Natural killer cell treated with Interleukin-12 subunit alpha and Interleukin-12 subunit beta and Interleukin-15 and Interleukin-18, amount 100 ng/mL, for 72 hours (primary cell): ENCODE measurements at places on chromosomes 12 and 14. TPM values are rescaled to one million over a fixed set of nuclear protein-coding genes. Genes with fewer than 3 reads are reported as not detected.
A peak's percentile ranks its signal among the peaks of the same experiment; 100 is the strongest.

Gene LRFN5
- not detected for total RNA-seq

DNA sequence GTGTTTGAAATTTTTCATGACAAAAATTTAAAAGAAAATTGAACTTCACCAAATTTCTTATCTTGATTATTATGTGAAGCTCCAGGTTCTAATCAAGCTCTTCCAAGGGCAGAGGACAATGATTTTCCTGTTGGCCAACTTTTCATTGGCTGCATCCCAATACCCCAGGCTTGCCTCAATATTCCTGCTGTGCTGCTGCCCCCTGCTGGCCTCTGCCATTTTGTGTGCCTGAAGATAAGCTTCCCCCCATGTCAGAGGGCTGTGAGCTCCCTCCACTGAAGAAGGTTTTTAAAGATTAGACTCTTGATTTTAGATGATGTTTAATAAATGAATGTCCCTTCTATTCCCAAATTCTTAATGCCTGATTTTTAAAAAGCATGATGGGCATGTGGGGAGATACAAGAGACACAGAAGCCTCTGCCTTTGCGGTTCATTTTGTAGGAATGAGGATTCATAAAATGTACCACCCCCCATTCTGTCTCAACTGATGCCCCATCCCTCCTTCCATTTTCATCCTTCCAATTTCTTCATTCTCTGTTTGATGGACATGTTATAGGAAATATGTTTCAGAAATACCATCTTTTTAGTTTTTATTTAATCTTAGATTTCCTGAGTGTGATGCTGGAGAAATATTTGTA lies 76.7 kb upstream of the RGS6 start:
- H3K36me3 ChIP-seq, result no peaks in the 10 kb centered on the region
- peaks cover 44% of the 10 kb centered on the region for H3K27me3 ChIP-seq
- H3K27ac ChIP-seq, result no peak overlapping the region
- no peak for DNase-seq
- no peak overlapping the region for H3K4me3 ChIP-seq

- H3K27ac ChIP-seq, result no peak overlapping the region
- no peak overlapping the region for H3K4me3 ChIP-seq
- H3K27me3 ChIP-seq, result peaks cover 25% of the 10 kb centered on the region
- H3K4me1 ChIP-seq, result no peaks in the 10 kb centered on the region
- H3K36me3 ChIP-seq, result peaks cover 13% of the 10 kb centered on the region
Measured at GRCh38 chr12:51746416-51746815, 102.1 kb downstream of the FIGNL2 start.

GRCh38 chr12:110762891-110763290 lies 20.2 kb upstream of the PPP1CC start:
- H3K4me1 ChIP-seq, result peaks cover 6% of the 10 kb centered on the region
- H3K27me3 ChIP-seq, result peaks cover 3% of the 10 kb centered on the region
- no peak overlapping the region for H3K4me3 ChIP-seq
- no peak overlapping the region for H3K27ac ChIP-seq

Gene OASL
- total RNA-seq, result 10.8 TPM

Gene GSG1
- not detected for total RNA-seq

DNA sequence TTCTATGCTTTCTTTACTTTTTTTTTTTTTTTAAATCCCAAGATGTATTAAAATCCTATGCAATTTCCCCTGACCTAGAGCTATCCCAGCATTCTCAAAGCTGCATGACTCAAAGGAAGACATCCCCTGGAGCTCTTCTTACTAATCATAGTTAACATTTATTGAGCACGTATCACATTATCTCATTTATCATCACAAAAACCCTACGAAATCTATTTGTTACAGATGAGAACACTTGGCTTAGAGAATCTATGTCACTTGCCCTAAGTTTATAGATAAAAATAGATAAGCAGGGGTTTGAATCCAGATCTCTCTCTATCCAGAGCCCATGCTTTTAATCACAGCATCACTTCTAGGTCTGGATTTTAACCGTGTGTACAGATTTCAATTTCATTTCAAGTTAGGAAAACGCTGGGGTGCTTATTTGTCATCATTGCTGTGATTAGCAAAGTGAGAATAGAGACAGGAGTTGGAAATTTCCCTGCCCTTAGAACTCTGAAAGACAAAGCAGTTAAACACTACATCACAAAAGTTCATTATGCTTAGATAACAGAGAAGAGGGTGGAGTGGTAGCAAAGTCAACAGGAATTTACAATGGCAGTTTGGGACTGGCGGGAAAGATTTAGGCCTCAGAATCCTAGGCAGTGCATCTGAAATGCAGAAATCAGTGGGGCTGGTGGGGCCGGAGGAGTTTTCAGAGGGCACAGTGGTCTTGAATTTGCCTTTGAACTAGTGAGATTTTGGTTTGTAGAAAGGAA lies 177.7 kb upstream of the FRMD6 start:
- DNase-seq, result no peak
- peaks cover 27% of the 10 kb centered on the region for H3K27me3 ChIP-seq
- H3K36me3 ChIP-seq, result no peaks in the 10 kb centered on the region
- H3K4me1 ChIP-seq, result no peaks in the 10 kb centered on the region
- no peak overlapping the region for H3K4me3 ChIP-seq
- no peak overlapping the region for H3K27ac ChIP-seq

Gene RASSF9
- not detected for total RNA-seq

Gene VRTN
- not detected for total RNA-seq

- H3K36me3 ChIP-seq, result peaks cover 12% of the 10 kb centered on the region
- no peak overlapping the region for H3K4me3 ChIP-seq
- no peak for DNase-seq
- H3K4me1 ChIP-seq, result peaks cover 54% of the 10 kb centered on the region
Measured at GRCh38 chr12:94242901-94243300, 94.5 kb downstream of the PLXNC1 start.

DNA sequence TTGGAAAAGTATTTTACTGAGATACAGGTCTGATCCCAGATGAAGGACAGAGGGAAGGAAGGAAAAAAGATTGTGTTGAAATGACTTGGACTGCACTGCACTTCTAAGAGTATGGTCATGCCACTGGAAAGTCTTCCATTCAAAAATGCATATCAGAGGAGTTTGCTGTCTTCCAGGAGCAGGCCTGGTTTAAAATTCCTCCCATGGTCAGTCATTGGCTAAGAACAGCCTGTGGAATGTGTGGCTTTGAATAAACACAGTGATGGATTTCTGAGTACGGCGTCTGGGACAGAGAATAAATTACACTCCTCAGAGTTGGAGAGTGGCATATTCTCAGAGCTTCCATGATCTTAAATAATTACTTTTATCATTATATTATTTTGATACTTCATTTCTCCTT lies 245.8 kb upstream of the PDZRN4 start:
- H3K27me3 ChIP-seq, result no peaks in the 10 kb centered on the region
- DNase-seq, result no peak
- H3K4me3 ChIP-seq, result no peak overlapping the region
- H3K27ac ChIP-seq, result no peak overlapping the region
- no peaks in the 10 kb centered on the region for H3K36me3 ChIP-seq

GRCh38 chr12:27709932-27710591 lies 570 bp upstream of the MRPS35 start:
- peak overlapping the region; percentile 98 for H3K4me3 ChIP-seq
- peak overlapping the region; percentile 94 for H3K27ac ChIP-seq
- peaks cover 5% of the 10 kb centered on the region for H3K36me3 ChIP-seq
- DNase-seq, result no peak

- H3K4me3 ChIP-seq, result no peak overlapping the region
- DNase-seq, result no peak
- H3K36me3 ChIP-seq, result no peaks in the 10 kb centered on the region
Measured at GRCh38 chr14:87869619-87870583, 123.1 kb downstream of the GALC start.

Gene INTS13
- total RNA-seq, result 36.7 TPM

GRCh38 chr14:59428581-59429012 lies 36.6 kb downstream of the GPR135 start:
- H3K36me3 ChIP-seq, result no peaks in the 10 kb centered on the region
- no peak overlapping the region for H3K4me3 ChIP-seq
- peaks cover 10% of the 10 kb centered on the region for H3K27me3 ChIP-seq

Gene GYS2
- not detected for total RNA-seq

DNA sequence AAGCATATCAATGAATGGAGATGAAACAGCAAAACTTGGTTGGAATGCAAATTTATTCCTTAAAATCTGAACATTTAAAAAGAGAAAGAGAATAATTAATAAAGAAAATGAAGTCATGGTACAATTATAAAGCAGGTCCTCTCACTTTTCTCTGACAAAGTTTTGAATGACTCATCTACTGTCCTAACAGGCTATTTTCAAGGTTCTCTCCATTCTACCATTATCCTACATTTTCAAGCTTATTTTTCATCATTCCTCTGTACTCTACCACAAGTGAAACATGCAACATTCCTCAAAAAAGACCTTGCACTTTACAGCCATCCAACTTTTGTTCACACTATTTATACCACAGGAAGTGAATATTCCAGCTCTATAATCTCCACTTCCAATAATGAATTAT lies 36.9 kb upstream of the AP4S1 start:
- H3K36me3 ChIP-seq, result no peaks in the 10 kb centered on the region
- H3K4me1 ChIP-seq, result peaks cover 23% of the 10 kb centered on the region
- no peak overlapping the region for H3K4me3 ChIP-seq
- H3K27ac ChIP-seq, result no peak overlapping the region
- H3K27me3 ChIP-seq, result no peaks in the 10 kb centered on the region
- no peak for DNase-seq

Gene OAS1
- total RNA-seq, result 4.7 TPM

- H3K27me3 ChIP-seq, result no peaks in the 10 kb centered on the region
- peak; percentile 73 for DNase-seq
- H3K4me3 ChIP-seq, result peak overlapping the region; percentile 71
Measured at GRCh38 chr12:122161682-122162081, 12.3 kb downstream of the IL31 start.

- DNase-seq, result no peak
- H3K27me3 ChIP-seq, result no peaks in the 10 kb centered on the region
- no peak overlapping the region for H3K27ac ChIP-seq
- H3K36me3 ChIP-seq, result peaks cover 5% of the 10 kb centered on the region
Measured at GRCh38 chr14:84144166-84144565, 1385.8 kb upstream of the FLRT2 start.

Gene PRKD1
- total RNA-seq, result not detected

Gene ALX1
- total RNA-seq, result not detected

- H3K4me1 ChIP-seq, result peaks cover 36% of the 10 kb centered on the region
- H3K36me3 ChIP-seq, result peaks cover 21% of the 10 kb centered on the region
- H3K27me3 ChIP-seq, result no peaks in the 10 kb centered on the region
Measured at GRCh38 chr12:120199025-120199424, 1.9 kb downstream of the RPLP0 start.

DNA sequence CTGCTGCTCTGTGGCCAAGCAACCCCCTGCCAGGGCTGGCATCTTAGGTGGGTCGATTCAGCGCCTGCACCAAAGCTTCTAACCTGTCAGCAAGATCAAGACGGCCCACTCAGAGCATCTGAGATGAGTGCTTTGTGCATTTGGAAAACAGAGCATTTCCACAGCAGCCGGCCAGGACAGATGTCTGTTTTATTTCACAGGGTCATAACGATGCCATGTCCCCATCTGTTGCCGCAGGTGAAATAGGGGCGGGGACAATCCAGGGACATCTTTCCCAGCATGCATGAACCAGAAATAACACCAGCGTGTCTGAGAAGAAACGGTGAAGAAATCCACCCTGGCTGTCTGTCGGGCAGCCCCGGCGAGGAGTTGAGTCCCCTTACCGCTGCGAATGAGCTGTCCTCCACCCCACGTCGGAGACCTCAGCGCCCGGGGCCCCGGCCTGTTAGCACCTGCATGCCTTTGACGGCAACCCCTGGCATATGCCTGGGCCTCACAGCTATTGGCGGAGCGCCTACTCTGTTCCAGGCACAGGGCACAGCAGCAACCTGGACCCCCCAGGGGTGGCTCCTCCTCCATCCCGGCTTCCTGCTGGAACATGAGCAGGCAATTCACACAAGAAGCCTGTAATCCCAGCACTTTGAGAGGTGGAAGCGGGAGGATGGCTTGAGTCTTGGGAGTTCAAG lies 30.6 kb upstream of the ULK1 start:
- no peak for DNase-seq
- H3K4me1 ChIP-seq, result peaks cover 9% of the 10 kb centered on the region
- H3K27ac ChIP-seq, result no peak overlapping the region
- H3K36me3 ChIP-seq, result no peaks in the 10 kb centered on the region
- H3K4me3 ChIP-seq, result no peak overlapping the region
- no peaks in the 10 kb centered on the region for H3K27me3 ChIP-seq

GRCh38 chr14:54893151-54893760 lies 9.4 kb downstream of the GCH1 start:
- H3K4me3 ChIP-seq, result peak overlapping the region; percentile 16
- H3K27me3 ChIP-seq, result no peaks in the 10 kb centered on the region
- no peak for DNase-seq

GRCh38 chr14:84323978-84324377 lies 1206.0 kb upstream of the FLRT2 start:
- peaks cover 2% of the 10 kb centered on the region for H3K36me3 ChIP-seq
- H3K27me3 ChIP-seq, result no peaks in the 10 kb centered on the region
- H3K27ac ChIP-seq, result no peak overlapping the region
- H3K4me1 ChIP-seq, result no peaks in the 10 kb centered on the region
- DNase-seq, result no peak

- peaks cover 36% of the 10 kb centered on the region for H3K27me3 ChIP-seq
- H3K36me3 ChIP-seq, result no peaks in the 10 kb centered on the region
- no peak overlapping the region for H3K4me3 ChIP-seq
- no peak overlapping the region for H3K27ac ChIP-seq
- no peak for DNase-seq
Measured at GRCh38 chr12:100716945-100717732, 77.4 kb upstream of the ANO4 start.

DNA sequence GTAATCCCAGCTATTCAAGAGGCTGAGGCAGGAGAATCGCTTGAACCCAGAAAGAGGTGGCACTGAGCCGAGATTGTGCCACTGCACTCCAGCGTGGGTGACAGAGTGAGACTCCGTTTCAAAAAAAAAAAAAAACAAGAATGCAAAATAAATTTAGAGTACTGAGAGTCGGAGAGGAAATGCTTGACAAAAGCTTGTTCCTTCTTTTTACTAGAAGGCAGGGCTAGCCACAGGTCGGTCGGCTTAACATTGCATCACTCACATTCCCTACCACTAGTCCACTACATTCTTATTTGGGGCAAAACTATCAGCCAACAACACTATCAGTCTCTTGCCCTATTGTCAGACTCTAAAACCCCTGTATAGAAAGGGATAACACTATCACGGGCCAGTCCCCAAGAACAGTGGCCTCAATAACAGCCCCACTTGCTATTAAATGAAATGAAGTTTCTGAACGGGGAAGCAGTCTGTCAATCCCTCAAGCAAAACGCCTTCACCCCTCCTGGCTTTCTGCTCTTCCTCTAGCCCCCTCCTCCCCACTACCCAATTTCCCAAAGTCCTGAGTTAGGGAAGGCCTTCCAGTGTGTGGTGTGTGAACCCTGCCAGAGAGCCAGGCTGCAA lies 1.0 kb downstream of the RNF41 start:
- DNase-seq, result no peak
- no peaks in the 10 kb centered on the region for H3K36me3 ChIP-seq
- no peaks in the 10 kb centered on the region for H3K27me3 ChIP-seq
- peaks cover 38% of the 10 kb centered on the region for H3K4me1 ChIP-seq
- peak overlapping the region; percentile 100 for H3K27ac ChIP-seq

GRCh38 chr12:93223440-93224426 lies 154.0 kb upstream of the NUDT4 start:
- no peak overlapping the region for H3K27ac ChIP-seq
- no peaks in the 10 kb centered on the region for H3K36me3 ChIP-seq
- peaks cover 11% of the 10 kb centered on the region for H3K27me3 ChIP-seq
- H3K4me3 ChIP-seq, result no peak overlapping the region
- no peaks in the 10 kb centered on the region for H3K4me1 ChIP-seq

GRCh38 chr12:57090924-57091637 lies 2.2 kb downstream of the NAB2 start:
- DNase-seq, result no peak
- H3K4me1 ChIP-seq, result peaks cover 48% of the 10 kb centered on the region
- H3K36me3 ChIP-seq, result no peaks in the 10 kb centered on the region
- H3K4me3 ChIP-seq, result no peak overlapping the region
- H3K27ac ChIP-seq, result no peak overlapping the region
- no peaks in the 10 kb centered on the region for H3K27me3 ChIP-seq

Gene GLT1D1
- total RNA-seq, result 0.14 TPM
